ENCODE measurements at places on chromosomes 1 and 21.

DNA sequence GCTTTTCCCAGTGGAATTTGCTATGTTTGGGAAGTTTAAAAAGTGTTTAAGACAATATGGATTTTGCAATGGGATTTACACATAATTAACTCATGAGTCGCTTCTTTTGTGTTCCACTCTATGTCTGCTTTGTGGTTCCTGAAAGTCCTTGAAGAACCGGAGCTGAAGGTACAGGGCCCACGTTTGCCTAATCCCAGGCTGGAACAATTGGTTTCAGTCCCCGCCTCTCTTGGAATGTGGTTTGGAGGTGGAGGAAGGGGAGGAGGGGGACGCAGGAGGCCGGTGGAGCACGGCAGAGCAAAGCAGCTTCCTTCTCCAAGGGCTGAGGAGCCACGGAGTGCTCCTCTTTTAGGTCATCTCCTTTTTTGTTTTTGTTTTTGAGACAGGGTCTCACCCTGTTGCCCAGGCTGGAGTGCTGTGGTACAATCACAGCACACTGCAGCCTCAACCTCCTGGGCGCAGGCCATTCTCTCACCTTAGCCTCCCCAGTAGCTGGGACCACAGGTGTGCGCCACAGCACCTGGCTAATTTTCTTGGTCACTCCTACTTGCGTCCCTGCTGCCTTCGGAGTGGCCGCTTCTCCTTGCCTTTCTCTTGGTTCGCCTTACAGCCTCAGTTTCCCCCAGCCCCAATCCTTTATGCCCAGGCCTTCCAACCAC is 129.5 kb upstream of the ERRFI1 start:
- no peak for DNase-seq

- DNase-seq = no peak
Measured at GRCh38 chr1:182240085-182240484, 151.5 kb downstream of the GLUL start.

- DNase-seq = no peak
Measured at GRCh38 chr21:45538381-45539045, 3.7 kb downstream of the SLC19A1 start.

DNA sequence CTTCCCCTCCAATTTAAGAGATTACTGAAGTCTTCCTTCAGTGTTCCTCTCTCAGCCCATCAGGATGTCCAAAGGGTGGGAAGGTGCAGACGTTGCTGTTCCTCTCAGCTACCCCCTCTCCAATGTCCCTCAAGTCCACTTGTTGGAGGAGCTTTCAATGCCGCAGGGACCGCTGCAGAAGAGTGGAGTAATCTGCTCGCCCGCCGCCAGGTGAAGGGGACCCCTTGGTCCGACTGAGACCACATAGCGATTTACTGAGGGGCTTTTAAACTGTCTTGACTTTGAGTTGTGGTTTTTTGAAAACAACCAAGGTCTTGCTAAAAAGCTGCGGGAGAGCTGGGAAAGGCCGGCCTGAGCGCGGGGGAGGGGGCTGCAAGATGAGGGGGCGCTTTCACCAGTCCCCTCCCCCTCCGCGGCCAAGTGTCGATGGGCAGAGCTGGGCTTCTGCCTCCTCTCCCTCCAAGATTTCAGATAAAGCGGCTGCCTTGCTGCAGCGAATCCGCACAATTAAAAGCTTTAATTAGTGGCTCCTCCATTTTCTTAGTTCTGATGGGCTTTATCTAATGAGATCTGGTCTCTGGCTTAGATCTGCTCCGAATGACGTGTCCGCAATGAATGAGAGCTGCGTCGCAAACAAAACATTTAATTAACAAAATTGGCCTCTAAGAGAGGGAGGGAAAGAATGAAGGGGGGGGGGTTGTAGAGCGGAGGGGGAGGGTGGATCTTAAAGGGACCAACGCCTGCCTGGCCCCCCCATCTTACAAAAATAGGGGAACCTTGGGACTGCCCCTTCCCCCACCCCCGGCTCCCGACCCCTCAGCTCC is 5.9 kb downstream of the LMO4 start:
- no peak for DNase-seq

- DNase-seq = no peak
Measured at GRCh38 chr21:42373196-42373907, 7.0 kb upstream of the TFF1 start.

DNA sequence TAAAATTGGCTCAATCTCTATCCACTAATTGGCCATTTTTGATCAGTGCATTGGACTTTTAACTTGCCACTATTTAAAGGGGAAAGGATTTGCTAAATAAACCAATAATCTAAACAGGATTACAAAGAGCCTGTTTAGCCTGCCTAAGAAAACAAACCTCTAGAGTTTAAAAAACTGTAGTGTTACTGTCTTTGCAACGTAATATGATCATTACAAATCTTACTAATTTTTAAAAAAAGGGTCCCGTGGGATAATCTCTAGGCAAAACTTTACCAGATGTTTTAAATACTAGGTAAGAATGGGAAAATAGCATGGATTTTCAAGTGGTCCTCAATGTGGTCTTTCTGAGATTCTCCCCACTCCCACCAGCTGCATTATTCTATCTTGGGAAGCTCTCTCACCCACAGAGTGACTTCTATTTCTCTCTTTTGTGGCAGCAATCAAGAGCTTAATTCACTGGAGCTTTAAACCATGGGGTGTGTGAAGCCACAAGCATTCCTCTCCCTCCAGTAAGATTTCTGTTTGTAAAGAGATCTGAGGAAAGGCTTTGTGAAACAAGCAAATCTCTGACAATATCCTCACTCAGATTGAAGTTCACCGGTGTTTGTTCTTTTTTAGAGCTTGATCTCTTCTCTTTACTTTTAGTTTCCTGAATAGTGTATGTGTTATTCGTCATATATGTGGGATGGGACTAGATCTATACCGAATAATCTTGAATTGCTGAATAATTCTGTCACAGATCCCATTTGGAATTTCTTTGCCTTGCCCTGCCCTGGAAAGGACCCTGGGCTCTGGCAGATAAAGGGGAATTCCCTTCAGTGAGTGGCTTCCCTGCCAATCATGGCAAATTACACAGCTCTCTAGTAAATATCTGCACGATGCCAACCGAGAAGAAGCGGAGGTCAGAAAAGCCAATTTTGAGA is 132.2 kb downstream of the TLR5 start:
- no peak for DNase-seq

GRCh38 chr1:2560299-2561073 is 4.3 kb downstream of the TNFRSF14 start:
- DNase-seq = no peak

DNA sequence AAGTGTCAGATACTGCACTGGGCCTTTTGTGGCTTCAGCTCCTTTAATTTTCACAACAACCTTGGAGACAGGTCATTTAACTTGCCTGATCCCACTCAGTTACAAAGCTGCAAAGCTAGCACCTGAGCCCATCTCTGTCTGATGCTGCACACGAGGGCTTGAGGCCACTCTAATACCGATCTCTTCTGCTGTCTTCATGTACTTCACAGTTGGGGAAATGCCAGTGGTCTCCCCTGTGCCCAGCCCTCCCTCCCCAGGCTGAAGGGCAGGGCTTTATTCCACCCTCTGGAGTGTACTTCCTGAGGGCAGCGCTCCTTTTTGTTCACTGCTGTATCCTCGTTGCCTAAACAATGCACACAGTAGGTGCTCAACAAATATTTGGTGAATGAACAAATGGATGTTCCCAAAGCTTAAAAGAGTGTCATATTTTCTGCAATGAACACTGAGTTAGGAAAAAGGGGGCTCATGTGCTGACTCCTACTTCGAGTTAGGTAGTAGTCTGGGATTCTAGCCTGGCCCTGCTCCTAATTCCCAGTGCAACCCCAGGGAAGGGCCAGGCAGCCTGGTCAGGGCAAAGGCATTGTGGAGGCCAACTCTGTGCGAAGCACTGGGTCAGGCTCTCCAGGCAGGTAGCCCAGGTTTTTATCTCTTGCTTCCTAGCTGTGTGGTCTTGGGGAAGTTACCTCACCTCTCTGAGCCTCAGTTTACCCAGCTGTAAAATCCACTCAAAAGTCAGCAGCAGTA is 1.1 kb downstream of the TMCO4 start:
- DNase-seq = no peak

DNA sequence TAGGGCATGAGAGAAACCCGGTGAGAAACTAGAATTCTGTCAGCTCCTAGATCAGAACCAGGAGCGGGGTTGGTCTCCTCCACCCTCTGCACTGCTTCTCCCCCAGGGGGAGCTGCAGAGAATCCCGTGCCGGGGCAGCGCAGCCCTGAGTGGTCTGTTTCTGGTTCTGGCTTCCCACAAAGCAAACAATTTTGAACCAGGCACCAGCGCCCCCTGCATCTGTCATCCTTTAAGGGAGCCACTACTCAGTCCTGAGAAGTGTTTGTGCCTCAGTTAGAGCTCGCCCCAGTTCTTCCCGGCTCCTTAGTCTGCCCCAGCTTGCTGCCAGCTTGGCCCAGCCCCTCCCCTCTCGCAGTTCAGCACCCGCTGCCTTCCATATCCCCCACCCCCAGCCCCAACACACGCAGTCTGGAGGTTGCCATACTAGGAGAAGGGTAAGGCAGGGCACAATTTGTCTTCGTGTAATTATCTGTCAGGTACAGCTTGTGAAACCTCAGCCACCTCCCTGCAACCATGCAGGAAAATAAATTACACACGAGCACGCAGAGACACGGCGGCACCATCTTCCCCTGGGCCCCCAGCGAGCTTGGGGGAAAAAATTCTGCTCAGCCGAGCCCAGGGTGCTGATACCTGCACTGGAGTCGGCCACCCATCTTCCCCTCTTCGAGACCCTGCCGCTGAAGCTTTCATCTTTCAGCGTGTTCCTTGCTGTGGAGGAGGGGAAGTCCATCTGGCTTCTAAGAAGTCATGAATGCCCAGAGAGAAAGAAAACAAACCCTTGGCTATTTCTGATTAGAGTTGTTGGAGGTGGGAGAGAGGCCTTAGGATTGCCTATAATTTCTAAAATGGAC is 62.6 kb upstream of the CD1D start:
- DNase-seq = peak; percentile 9

DNA sequence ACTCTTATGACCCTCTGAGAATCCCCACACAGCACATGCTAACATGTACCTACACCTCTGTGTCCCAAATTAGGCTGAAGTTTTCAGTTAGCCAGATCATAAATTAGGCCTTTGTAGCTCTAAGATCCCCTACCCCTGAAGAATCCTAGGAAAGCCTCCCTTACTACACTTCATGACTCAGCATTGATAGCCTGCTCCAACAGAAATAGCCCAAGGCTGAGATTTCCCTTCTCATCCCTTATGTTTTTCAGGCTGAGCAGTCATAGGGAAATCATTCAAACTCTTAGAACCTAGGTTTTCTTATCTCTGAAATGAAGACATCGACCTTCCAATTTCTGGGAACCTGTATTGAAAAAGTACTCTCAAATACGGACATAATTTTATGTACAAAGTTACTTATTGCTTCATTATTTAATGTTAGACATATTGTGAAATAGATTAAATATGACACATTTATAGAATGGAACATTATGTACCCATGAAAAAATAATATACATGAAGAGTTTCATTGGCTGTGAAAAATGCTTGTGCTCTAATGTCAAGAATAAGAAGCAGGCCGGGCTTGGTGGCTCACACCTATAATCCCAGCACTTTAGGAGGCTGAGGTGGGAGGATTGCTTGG is 122.4 kb upstream of the UBE2U start:
- DNase-seq = no peak

- DNase-seq = no peak
Measured at GRCh38 chr1:235582130-235582529, 67.5 kb downstream of the GNG4 start.

DNA sequence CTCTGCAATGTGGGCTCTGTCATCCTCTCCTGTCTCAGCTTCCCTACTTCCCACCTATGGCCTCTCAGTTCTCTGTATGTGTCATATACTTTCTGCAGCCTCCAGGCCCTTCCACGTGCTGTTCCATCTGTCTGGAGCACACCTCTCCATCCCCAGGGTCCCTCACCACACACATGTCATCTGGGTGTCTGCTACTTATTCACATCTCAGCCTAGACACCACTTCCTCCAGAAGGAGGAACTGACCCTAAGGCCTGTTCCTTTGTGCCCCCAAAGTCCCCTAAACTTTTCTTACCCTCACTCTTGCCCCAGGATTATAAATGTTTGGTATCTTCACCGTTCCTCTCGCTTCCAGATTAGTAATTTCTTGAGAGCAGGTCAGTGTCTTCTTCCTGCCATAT is 10.1 kb downstream of the LACTBL1 start:
- DNase-seq = no peak

- no peak for DNase-seq
Measured at GRCh38 chr21:44295646-44296045, 4.2 kb upstream of the PFKL start.

GRCh38 chr1:69172003-69173000 is 395.4 kb upstream of the LRRC7 start:
- DNase-seq = no peak

- DNase-seq = peak; percentile 52
Measured at GRCh38 chr1:154567386-154568156, at the start of gene CHRNB2. Gene CHRNB2, plus strand, starts transcription at chr1:154567778. Its CDS starts 267 bp downstream, at chr1:154568045.

DNA sequence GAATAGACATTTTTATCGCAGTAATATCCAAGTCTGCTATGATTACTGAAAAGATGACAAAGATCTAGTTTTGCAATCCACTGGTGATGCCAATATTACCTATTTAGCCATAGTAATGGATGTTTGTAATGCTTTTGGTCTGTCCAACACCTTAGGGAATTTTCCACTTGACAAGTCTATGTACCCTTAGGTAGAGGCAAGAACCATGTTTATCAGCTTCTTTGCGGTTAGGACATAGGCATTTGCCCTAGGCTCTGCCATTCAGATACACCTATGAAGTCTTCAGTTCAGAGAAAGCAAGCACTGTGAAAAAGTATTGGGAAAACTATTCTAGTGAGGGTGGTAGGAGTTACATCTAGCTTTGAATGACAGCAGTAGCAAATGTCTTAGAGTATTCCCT is 40.2 kb upstream of the SLC35D1 start:
- DNase-seq = no peak

- DNase-seq = no peak
Measured at GRCh38 chr21:10430005-10430404, 91.4 kb upstream of the TPTE start.

DNA sequence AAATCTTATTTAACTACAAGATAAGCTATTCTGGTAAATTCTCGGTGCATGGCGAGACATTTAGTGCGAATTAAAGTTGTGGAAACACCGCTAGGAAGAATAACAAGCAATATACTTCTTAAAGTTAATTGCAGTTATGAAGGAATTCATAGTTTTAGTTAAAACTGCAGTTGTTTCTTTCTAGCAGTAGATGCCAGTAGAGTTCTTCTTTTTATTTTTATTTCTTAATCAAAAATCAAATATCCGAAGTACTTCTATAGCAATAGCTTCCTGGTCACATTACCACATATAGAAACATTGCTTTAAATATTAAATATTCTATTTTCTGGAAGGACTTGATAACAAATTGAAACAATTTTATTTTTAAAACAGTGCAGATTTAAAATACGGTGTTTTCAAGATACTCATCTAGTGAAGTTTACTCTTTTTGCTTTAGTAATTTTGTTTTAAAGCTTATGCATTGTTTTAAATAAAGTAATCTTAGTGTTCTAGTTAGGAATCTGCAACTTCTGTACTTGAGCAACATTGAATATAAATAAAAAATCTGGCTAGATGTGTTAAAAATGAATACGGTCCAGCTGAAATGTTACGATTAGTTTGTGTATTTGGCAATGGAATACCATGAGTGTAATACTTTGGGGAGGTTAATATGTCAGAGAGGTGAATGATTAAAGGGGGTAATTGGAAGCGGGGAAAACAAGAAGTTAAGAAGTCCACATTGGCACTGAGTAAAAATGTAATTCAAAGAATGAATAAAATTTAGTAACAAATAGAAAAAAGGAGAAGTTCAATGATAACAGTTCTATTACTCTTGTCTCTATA is 2.7 kb upstream of the PRKACB start:
- no peak for DNase-seq

GRCh38 chr1:94544706-94545490 is 3.3 kb upstream of the F3 start:
- DNase-seq = no peak

- DNase-seq = no peak
Measured at GRCh38 chr1:54850069-54850730, 36.8 kb downstream of the DHCR24 start.

Measured in activated T-helper 1 cell treated with anti-CD3 and anti-CD28 coated beads, Interleukin-2, amount 50 U/mL, for 16 hours (primary cell).